Hepatic stellate cell (primary cell): ENCODE measurements at places on chromosomes 1 and 21.
A peak's percentile ranks its signal among the peaks of the same experiment; 100 is the strongest.

- DNase-seq: no peak
Measured at GRCh38 chr1:63126104-63126503, 196.3 kb upstream of the FOXD3 start.

DNA sequence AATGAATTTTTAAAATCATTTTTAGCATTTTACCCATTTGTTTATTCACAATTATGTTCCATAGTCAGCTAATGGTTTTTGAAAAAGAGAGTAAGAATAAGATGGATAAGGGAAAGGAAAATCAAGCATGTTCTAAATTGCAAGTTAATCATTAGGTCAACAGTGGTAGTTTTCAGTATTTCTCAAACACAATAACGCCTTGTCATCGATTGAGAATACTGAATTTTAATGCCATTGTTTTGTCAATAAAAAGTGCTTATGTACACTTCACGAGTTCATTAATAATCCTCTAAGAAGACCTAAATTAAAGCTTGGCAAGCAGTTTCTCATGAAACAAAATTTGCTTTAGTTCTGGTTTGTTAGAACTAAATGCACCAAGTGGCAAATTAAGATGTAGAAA lies 100.3 kb downstream of the RERE start:
- no peak for DNase-seq

DNA sequence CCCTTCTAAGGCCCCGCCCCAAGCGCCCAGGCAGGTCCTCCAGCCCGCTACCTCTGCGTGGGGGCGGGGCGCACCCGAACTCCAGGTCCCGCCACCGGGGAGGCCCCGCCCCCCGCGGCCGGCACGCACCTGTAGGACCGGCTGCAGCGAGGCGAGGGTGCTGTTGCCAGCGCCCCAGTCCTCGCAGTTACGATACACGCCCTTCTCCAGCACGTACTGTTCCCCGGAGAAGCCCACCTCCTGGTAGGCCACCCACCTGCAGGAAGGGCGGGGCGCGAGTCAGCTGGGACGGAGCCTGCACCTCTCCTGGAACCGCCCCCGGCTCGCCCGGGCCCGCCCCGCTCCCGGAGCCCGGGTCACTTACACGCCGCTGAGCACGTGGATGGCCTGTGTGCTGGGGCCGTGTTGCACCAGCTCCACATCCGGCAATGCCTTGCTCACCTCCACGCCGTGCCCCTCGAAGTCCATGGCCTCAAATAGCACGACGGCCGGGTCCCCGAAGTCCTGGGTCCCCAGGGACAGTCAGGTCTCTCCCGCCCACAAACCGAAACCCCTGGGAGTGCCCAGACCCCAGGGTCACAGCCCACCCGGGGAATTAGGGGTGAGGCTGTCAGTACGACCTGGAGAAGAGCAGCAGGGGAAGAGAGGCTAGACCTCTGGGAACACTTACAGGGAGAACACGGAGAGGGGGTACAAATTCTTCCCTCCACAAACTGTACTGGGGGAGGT lies 17.3 kb downstream of the CRYBG2 start:
- DNase-seq: no peak

DNA sequence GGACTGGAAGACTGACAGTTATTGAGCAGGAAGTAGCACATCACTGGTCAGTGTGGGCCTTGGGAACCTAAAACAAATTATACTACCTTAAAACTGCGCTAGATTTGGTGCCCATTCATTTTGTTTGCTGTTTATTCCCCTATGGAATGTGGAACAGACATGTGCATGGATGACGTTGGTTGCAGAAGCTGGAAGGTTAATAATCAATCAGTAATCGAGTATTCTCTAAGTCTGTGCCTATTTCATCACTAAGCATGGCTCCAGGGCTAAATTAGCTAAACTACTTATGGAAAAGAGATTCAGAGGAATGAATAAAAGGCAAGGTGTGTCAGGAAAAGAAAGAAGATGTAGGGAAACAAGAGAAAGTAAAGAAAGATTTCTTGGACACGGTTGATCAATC lies 33.5 kb upstream of the DPT start:
- no peak for DNase-seq

DNA sequence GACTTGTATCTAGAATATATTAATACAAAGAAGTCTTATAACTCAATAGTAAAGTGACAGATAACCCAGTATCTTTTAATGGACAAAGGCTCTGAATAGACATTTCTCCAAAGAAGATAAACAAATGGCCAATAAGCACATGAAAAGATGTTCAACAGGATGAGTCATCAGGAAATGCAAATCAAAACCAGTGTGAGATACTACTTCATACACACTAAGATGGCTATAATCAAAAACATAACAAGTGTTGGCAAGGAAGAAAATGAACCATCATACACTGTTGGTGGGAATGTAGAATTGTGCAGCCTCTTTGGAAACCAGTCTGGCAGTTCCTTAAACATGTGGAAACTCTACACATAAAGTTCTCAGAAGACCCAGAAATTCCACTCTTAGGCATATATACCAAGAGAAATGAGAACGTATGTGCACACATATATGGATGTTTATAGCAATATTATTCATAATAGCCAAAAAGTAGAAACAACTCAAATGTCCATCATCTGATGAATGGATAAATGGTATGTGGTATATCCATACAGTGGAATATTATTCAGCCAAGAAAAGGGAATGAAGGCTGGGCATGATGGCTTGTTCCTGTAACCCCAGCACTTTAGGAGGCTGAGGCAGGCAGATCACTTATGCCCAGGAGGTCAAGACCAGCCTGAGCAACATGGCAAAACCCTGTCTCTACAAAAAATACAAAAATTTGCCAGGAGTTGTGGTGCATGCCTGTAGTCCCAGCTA lies 9.9 kb upstream of the MPL start:
- DNase-seq: no peak

DNA sequence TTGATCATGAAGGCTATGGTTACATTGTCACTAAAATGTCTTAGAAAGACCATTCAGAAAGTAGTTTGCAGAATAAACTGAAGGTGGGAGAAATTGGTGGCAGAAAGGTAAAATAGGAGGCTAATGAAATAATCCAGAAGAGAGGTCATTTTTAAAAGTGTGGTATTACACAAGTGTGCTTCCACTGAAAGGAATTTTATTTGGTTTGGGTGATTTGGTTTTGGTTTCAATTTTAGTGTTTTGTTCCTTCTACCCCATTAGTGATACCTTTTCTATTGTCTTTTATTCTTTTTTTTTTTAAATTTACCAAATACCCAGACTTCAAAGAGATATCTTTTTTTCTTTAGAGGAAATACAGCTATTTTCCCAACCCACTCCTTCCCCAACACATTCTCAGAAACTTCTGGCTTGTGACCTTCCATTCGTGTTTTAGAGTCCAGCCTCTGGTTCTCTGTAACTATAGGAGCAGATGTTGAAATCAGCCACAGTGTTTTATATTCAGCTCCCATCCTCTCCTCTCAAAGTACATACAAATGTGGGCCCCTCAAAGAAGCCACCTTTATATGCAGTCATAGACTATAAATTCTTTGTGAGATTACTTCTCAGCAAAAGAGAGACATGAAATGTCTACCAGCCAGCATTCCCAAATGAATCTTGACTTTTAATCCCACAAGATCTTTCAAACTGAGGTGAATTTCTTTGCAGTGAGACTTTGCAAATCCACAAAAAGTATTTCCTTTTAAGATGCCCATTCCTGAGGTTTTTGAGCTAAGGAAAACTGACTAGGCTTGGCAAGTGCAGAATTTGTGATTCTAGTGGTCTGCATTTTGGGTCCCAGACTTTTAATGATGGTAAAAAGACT lies 42.0 kb upstream of the PALMD start:
- DNase-seq: no peak

- DNase-seq: no peak
Measured at GRCh38 chr1:82598812-82599211, 798.1 kb downstream of the ADGRL2 start.

DNA sequence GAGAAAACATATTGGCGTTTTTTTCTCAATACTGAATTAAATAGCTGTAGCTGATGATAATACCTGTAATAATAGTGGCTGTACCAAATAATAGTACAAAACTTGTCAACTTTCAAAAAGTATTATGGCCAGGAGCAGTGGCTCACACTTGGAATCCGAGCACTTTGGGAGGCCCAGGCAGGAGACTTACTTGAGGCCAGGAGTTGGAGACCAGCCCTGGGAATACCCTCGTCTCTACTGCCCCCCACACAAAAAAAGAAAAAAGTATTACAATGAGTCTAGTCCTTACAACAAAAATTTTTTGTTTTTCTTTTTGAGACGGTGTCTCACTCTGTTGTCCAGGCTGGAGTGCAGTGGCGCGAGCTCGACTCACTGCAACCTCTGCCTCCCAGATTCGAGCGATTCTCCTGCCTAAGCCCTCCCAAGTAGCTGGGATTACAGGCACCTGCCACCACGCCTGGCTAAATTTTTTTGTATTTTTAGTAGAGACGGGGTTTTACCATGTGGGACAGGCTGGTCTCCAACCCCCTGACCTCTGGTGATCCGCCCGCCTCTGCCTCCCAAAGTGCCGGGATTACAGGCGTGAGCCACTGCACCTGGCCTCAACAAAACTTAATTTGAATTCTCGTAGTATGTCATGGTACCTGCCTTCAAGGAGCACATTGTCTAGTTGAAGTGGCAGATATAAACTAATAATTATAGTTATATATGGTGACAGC lies 1.4 kb downstream of the RBBP4 start:
- DNase-seq: no peak

- DNase-seq: peak; percentile 71
Measured at GRCh38 chr1:23100074-23100748, 68.4 kb downstream of the LUZP1 start.

- no peak for DNase-seq
Measured at GRCh38 chr1:12616709-12617373, 1.2 kb downstream of the DHRS3 start.

GRCh38 chr21:14533499-14534428 lies 12.4 kb downstream of the SAMSN1 start:
- DNase-seq: no peak

DNA sequence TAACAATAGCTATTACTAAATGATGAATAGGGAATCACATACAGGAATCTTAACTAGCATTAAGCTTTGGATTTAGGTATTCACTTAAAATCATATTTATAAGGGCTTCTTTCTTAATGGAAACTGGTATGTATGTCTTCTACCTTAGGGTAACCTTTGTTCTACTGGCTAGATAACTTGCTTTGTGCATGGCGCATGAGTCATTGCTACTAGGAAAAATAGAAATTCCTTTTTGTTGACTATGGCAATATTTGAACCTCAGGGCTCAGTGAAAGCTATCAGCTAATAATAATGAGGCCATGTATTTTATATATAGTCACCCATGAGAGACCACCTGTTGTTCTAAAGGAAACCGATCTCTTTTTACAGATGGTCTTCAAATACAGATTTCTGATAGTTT lies 72.5 kb downstream of the RPS6KC1 start:
- DNase-seq: no peak

DNA sequence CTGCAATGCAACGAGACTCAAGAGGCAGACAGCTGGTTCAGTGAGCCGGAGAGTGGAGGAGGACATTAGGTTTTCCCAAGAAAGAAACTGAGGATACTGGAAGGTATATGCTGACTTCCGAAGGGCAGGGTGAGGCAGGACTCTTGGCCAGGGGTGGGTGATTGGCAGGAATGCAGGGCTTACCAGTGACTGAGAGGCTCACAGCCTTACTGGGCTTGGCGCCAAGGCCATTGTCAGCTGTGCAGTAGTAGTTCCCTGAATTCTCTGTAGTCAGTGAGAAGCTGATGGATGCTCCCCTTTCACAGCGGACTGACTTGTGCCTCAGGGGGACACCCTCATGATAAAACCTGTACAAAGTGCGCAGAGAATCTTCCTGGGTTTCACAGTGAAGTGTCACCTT lies 9.6 kb downstream of the FCRL5 start:
- no peak for DNase-seq

DNA sequence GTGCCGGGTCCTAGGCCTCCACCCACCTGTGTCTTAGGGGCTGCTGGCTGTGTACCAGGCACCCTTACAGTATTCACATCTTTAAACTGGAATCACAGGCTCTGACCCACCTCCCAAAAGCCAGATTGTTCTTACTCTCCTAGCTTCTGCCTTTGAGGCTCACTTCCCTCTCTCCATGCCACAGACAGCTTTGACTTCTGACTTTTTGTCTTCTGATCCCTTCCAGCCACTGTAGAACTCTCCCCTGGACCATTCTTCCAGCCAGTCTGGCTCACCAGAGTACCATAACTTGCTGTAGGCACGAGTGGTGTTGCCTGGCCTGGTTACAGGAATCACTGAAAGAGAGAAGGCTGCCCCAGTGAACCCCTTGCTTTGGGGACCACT lies 58.1 kb upstream of the STUM start:
- DNase-seq: no peak

DNA sequence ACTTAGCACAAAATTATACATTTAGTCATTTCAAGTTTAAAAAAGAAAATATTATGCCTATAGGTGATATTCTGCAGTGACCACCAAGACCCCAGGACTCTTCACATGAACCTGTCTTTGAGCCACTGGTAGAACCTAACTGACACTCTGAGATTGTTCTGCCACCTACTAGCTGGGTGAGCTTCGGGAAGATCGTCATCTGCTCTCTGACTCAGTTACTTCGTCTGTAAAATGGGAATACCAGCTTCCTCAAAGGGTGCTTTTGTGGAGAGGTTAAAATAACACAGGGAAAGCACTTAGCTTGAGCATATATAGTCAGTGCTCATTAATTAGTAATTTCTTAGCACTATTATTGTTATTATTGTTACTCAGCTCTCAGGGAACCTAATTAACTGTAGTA lies 228.5 kb upstream of the JUN start:
- DNase-seq: no peak

DNA sequence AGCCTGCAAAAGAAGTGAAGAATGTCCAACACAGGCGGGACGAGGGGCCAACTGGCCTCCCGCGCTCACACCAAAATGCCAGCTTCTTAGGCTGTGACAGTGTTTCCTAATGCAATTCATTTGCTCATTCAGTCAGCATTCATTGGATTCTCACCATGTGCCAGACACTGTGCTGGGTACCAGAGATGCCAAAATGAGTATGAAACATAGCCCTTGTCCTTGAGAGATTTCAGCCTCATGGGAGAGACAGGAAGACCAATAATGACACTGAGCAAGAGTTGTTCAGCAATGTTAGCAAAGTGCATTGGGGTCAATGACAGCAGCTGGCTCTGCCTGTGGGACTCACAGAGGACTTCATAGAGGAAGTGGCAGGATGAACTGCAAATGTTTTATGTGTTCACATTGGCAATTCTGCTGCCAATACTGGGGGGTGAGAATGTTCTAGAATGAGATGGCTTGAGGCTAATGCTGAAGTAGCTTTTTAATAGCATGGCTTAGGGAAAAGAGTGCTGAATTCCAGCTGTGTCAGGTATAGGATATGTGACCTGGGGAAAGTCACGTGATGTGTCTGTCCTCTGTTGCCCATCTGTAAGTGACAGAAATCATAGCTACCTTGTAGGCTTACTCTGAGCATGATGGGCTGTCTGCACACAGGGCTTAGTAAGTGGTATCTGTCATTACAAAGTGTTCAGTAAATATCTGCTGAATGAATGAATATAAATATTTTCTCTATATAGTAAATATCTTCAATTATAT lies 58.3 kb upstream of the KIF26B start:
- no peak for DNase-seq
